ENCODE measurements at places on chromosomes 7 and 10.

DNA sequence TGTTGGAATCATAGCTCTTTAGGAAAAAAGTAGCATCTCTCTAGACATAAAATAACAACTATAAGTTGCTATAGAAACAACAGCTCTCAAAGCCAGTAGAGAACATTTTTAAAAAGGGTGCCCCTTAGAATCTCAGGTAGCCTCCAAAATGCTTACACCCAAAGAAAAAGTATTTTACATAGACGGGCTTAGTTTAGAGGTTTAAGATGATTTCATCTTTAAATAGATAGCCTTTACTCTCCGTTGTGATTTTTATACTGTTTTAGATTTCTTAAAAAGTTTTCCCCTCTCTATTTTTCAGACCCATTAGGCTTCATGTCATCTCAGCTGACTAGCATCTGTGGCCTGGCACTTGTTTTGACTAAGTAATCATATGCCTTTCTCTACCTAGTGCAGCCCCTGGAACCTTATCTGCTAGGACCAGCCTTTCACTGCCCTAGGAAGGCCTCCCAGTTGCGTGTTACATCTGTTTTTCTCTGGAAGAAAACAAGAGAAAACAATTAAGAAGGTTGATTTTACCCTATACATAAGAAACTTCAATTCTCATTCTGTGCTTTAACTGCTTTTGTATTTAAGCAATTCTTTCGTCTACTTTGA, 6.9 kb upstream of the BPGM start:
- no peak for DNase-seq

DNA sequence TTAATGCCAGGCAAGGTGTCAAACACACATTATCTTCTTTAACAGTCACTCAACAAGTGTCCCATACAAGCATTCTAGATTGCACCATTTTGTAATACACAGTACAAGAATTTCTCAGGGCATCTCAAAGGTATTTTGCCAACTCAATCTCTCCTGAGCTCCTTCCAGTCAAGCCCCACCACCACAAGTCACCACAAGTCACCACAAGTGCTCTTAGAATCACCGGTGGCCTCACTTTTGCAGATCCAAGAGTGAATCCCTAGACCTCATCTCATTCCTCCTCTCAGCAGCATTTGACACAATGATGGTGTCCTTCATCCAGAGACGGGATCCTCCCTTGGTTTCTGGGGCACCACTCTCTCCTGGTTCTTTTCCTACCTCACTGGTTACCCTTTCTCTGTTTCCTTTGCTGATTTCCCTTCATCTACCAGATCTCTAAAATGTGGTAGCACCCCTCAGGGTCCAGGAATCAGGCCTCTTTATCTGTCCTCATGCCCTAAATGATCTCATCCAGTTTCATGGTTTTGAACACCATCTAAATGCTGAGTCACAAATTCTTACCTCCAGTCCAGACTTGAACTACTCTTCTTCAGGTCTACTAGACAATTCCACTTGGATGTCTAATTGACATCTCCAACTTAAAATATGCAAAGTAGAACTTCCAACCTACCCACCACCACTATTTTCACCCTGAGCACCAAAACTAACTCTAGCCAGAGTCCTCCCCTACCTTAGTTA, 26.9 kb downstream of the VPS41 start:
- DNase-seq = no peak

DNA sequence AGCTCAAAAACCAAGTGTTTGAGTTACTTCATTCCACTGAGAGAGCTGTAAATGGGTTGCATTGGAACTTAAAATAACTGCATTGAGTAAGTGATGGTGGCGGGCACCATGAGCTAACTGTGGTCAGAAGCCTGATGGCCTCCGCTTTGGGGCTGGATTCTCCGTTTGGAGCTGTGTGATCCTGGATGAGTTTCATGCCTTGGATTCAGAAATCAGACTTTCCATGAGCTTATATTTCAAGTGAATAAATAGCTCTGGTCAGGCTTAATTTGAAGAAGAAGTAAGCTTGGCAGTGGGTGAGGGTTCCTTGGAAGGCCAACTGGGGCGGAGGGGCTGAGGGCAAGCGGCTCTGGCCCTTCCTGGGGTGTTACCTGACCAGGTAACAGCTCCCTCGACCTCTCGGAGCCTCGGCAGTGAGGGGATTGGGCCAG, 5.6 kb downstream of the HTRA1 start:
- DNase-seq = no peak

DNA sequence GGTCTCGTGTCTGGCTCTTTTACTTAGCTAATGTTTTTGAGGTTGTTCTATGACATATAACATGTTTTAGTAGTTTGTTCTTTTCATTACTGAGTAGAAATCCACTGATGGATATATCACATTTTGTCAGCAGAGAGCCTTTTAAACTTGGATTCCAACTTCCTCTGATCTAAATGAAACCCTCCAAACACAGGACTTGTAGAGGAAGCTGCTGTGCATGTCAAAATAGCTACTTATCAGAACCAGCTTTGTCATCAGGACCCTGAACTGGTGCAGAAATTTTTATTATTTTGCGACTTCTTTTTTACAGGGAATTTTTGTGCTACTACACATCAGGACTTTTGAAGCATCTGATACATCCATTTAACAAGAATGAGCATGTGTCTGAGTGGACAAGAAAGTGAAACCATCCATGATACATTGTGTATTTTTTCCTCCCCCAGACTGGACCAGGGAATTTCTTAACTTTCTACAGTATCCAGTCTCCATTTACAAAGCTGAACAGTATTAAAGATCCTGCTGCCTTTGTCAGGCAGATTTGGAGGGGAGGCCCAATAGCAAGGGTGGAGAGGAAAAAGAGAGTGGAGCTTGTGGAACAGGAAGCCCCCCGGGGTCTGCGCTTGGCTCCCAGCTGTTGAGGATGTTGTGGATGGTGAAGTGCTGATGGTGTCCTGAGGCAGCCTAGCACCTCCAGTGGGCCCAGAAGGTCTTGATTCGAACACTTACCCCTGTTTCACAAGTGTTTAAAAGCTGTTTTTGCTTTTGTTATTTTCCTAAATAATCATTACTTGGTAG, 29.3 kb upstream of the MTPAP start:
- no peak for DNase-seq

DNA sequence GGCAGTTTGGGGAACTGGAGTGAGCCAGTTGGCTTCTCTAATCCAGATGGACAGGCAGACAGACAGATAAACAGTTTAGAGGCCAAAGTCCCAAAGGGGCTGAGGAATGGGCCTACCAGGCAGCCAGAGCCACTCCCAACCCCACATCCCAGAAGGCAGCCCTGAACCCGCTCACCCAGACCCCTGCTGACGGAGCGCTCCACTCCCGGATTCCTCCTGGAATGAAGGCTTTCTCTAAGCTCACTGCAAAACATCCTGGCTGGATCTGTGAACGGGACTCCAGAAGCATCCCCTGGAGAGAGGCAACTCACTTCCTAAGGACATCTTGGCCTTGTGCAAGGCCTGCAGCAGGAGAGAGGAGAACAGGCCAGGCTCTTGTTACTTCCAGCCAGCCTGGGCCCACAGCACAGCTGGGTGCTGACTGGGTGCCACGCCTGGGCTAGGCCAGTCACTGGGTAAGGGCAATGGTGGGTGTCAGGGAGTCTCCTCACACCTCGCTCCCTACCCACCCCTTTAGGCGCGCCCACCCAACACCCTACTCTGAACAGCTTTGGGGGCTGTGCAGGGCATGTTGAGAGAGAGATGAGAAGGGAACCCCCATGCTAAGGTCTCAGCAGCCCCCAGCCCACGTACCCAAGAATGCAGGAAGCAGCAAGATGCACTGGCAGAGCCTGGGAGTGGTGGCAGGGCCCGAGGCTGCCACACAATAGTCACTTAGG, 168.6 kb upstream of the ZMIZ1 start:
- DNase-seq = no peak

DNA sequence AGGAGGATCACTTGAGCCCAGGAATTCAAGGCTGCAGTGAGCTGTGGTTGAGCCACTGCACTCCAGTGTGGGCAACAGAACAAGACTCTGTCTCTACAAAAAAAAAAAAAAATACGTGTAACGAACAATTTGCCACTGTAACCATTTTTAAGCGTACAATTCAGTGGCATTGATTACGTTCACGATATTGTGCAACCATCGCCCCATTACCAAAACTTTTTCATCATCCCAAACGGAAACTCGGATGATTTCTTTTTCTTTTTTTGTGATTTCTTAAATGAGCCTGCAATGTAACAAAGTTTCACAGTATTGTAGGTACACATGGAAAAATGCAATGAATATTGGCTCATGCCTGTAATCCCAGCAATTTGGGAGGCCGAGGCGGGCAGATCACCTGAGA, 9.5 kb downstream of the GRIFIN start:
- no peak for DNase-seq

GRCh38 chr7:129118976-129119375, 25.5 kb upstream of the TSPAN33 start:
- no peak for DNase-seq

- no peak for DNase-seq
These were observed 59.1 kb downstream of the CNTNAP2 start for GRCh38 chr7:146175716-146176115.

DNA sequence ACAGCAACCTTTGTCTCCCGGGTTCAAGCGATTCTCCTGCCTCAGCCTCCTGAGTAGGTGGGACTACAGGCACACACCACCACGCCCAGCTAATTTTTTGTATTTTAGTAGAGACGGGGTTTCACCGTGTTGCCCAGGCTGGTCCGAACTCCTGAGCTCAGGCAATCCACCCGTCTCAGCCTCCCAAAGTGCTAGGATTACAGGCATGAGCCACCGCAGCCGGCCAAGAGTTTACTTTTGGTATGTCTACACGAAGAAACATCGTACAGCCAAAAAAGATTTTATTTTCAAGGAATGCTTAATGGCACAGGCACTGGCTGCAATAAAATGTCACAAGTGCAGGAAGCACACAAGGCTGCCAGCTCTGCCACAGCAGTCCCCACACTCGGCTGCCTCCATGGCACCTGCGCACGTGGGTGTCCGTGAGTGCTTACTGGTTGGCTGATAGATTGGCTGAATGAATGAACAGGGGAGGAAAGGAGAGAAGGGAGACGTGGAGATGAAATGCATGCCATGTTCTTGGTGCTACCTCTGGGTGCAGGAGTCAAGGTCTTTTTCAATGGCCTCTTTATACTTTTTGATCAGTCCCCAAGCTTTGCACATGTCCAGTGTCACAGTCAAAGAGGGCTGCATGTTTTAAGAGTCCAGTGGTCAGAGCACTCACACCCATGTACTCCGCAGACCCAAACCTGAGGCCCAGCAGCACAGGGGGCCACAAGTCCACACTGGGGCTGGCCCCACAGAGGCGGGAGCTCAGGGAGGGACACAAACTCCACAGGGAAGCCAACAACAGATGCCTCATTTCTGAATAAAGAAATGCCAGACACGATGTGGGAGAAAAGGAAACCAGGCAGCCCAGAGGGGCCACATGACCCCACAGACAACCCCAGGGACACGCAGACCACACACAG, 198.2 kb downstream of the MAD1L1 start:
- DNase-seq = no peak

- DNase-seq = no peak
These were observed 41.1 kb downstream of the SIRT1 start for GRCh38 chr10:67925449-67926005.

GRCh38 chr7:56250135-56250534, 133.9 kb upstream of the NUPR2 start:
- DNase-seq = no peak

GRCh38 chr7:56074371-56074791, 10.3 kb downstream of the SUMF2 start:
- DNase-seq = peak; percentile 95

Data from LNCaP clone FGC (cell line).